NCI-H1105 treated with DMSO at 0.1 percent for 48 hours (cell line): ENCODE measurements at places on chromosomes 2 and 18.

- no peak for DNase-seq
Measured at GRCh38 chr2:240869956-240870875, 1.6 kb downstream of the AGXT start.

- DNase-seq: peak; percentile 11
Measured at GRCh38 chr18:23585007-23585871, 1.1 kb downstream of the NPC1 start.

GRCh38 chr2:208556983-208557484 lies 150.4 kb downstream of the PTH2R start:
- peak; percentile 9 for DNase-seq

DNA sequence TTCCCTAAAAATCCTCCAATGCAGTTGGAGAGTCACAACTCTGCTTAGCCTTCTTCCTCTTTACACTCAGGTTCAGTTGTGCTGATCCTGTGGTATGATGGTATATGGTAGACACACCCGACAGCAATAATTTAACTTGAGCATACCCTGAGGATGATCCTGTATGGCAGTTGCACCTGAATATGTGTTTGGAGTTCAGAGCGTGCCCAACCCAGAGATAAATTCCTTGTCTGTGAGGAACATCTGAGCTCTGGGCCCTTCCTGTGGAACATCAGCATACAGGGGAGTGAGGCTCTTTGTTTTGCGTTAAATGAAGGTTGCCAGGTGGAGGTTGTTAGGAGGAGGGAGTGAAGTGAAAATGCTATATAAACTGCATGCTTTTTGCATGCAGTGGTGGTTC lies 187.7 kb downstream of the MYO3B start:
- no peak for DNase-seq

- no peak for DNase-seq
Measured at GRCh38 chr2:219537657-219538488, 5.7 kb downstream of the CHPF start.

DNA sequence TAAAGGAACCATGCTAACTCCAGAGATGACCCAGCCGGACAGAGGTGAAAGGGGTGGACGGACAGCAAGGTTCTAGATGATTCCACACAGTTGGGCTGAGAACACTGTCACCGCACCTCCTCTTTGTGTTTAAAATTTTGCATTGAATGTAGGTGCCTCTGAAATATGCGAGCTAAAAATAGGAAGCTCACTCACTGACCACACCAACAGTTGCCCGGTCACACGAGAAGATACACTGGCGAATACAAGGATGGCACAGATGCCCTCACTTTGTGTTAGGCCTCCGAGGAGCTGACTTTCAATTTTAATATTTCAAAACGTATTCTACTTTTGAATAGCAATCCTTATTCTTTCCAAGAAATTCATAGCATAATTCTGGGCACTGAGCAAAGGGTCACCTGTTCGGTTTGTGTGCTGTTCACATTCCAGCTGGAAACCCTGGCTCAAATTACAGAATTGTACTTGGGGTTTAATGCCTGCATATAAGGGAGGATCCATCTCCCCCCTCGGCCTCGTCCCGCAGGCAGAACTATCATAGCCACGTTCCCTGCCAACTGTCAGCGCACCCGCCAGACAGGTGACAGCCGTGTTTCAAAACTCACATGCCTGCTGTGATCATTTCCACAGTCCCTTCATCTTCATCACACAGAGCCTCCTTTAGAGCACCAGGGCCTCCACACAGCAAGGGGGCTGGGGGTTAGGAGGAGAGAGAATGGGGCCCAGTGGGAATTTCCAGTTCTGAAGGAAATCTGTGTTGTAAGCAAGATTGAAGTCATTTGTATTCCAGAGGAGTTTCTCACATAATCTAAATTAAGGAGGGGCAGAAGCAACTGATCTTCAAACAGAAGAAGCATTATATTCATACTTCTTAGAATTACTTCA lies 48.2 kb downstream of the ADI1 start:
- no peak for DNase-seq

DNA sequence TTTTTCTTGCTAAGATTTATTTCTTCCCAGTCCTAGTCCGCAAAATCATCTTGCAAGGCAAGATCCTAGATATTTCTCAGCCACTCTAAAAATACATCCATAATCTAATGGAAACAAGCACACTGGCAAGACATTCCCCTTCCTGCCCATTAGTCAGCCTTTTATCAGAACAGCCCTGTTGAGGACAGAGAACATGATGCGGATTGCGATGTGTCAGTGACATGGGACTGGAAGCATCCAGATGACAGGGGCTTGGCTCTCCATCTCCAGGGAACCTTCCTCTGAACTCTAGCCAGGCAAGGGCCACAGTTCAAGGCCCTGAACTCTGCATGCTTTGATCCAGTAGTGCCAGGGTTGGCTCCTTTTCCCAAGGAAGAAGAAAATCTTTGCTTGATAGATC lies 70.0 kb downstream of the VSNL1 start:
- DNase-seq: no peak

GRCh38 chr2:117859924-117860647 lies 45.6 kb downstream of the DDX18 start:
- no peak for DNase-seq

DNA sequence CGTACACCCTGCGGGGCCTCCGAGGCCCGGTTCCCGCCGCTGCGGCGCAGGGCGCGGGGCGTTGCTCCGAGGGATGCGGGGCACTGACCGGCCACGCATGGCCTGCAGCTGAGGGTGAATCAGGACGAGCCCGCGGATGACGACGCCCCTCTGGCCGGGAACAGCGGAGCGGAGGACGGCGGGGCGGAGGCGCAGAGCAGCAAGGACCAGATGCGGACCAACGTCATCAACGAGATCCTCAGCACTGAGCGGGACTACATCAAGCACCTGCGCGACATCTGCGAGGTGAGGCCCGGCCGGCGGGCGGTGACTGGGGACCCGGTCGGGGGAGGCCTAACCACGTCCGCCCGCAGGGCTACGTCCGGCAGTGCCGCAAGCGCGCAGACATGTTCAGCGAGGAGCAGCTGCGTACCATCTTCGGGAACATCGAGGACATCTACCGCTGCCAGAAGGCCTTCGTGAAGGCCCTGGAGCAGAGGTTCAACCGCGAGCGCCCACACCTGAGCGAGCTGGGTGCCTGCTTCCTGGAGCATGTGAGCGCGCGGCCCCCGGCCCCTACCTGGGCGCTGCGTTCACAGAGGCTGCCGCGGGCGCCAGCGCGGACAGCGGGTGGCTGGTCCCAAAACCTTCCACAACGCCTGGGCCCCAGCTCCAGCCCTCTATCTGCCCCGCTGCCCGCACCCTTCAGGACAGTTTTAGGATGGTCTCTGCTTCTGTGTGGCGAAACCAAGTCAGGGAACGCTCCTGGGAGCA lies 53.2 kb downstream of the FAM168B start:
- DNase-seq: no peak

DNA sequence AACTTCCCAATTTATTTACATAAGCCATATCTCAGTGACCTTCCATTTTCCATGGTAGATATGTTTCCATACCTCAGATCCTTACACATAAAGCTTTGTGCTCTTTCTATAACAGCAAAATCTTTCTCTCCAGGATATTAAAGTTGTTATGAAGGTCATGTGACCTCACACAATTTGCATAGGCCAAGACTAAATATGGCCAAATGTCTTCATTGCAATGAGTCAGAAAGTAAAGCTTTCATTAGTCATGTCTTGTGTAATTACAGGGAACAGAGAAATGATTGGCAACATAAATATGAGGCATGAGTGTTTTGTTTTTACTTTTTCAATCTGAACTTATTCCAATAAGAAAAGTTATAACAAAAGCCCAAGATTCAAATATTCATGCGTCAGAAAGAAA lies 243.5 kb downstream of the ASXL3 start:
- no peak for DNase-seq

- DNase-seq: no peak
Measured at GRCh38 chr2:47945046-47945781, 38.9 kb upstream of the FBXO11 start.

- no peak for DNase-seq
Measured at GRCh38 chr2:143029141-143029540, 100.1 kb upstream of the ARHGAP15 start.

DNA sequence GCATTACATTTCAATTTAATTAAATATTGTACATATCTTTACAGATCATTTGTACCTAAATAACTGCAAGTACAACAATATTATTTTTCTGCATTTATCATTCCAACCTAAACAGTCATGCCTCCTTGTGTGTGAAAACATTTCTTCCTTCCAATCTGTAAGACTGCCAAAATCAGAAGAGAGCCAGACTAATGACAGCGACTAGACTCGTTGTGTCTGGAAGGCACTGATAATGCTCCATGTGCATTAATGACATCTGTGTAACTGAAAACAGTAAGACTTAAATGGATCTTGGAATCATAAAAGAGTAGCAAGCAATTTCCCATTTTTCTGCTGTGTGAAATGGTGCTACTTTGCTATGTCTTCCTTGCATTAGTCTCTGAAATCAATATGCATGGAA lies 278.0 kb upstream of the DSEL start:
- DNase-seq: peak; percentile 10

DNA sequence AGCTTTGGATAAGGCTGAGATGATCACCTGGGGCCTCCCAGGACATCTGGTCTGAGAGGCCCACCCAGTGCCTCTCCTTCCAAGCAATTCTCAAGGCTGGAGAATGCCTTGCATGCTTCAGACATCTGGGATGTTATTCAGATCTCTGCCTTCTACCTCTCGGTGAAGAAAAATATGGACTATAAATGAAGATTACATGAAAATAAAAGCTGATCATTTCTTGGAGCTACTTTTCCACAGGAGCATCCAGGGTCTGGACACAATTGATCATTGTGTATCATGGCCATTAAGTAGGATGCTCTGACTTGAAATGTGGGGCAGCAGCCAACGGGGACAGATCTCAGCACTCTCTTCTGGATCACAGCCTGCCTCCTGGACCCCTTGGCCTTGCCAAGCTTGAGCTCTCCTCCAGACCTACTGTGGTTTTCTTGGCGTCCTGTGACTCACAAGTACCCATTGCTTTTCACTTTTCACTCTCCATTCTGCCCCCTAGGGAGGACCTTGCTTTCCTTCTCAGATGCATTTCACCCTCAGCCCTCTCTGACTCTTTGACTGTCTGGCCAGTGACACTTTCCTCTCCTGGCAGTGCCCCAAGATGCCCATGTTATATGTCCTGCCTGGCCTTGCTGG lies 203.1 kb downstream of the INSIG2 start:
- no peak for DNase-seq

GRCh38 chr2:215693999-215694580 lies 258.2 kb upstream of the FN1 start:
- no peak for DNase-seq

- no peak for DNase-seq
Measured at GRCh38 chr2:16246911-16247310, 306.6 kb downstream of the MYCN start.

DNA sequence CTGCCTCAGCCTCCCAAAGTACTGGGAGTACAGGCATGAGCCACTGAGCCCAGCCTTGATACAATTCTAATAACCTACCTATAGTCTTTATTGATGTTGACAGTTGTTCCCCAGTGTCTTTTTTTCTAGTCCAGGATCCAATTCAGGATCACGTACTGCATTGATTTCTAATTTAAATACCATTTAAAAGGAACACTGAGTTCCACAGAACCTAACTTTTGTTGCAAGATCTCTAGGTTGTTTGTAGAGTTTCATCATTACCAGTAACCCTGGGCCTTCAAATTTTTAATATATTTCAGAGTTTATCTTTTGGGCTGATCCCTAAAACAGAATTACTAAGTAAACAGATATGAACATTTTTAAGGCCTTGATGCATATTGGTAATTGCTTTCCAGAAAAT lies 21.1 kb upstream of the TMBIM1 start:
- no peak for DNase-seq

- DNase-seq: no peak
Measured at GRCh38 chr2:96093528-96093927, 22.8 kb downstream of the ADRA2B start.

DNA sequence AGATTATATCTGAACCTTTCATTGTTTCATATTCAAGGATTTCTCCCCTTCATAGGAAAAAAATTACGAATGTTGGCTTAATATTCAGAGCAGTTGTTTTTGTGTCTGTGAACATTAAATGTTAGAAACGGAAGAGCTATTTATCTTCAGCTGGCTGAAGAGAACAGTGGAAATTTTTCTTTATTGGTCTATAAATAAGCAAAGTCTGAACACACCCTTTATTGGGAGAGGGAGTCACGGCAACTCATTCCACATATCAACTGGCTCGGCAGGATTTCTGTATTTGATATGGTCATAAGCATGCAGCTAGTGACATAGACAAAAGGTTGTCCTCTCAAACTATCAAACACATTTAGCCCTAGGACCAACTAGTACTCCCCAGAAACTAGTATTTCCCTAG lies 468.4 kb upstream of the HNRNPA3 start:
- DNase-seq: no peak

DNA sequence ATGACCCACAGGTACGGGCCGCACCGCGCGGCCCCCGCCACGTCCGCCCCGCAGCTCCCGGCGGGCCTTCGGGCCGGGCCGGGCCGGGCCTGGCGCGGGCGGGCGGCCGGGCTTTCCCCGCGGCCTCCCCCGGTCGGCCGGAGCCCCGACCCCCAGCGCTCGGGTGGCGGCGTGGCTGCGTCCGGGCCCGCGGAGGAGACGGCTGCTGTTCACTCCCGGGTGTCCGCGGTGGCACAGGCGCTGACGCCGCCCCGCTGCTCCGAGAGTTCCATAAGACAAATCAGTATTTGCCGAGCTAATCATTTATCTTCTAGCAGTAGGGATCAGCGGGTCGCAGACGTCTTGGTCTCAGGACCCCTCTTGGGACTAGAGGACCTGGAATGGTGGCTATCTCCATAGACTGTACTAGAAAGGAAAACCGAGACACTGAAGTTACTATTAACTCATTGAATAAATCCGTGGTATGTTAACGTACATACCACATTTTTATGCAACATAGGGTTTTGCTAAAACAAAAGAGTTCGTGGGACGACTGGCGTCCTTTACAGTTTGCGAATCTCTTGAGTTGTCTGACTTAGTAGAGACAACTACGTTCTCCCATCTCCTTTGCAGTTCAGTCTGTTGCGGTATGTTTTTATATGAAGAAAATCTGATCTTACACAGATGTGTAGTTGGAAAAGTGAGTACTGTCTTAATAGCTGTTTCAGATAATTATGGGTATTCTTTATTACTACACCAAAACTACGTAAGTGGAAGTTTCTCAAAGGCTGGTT lies 500 bp downstream of the LIMS1 start:
- DNase-seq: peak; percentile 29

GRCh38 chr2:173997753-173998152 lies 32.6 kb upstream of the SP3 start:
- DNase-seq: peak; percentile 28
